ENCODE measurements at places on chromosomes 5 and 9.

- no peak for DNase-seq
Observed at GRCh38 chr9:4550777-4551484, 60.7 kb downstream of the SLC1A1 start.

- no peak for DNase-seq
Observed at GRCh38 chr9:38681747-38682227, 38.1 kb downstream of the FAM240B start.

DNA sequence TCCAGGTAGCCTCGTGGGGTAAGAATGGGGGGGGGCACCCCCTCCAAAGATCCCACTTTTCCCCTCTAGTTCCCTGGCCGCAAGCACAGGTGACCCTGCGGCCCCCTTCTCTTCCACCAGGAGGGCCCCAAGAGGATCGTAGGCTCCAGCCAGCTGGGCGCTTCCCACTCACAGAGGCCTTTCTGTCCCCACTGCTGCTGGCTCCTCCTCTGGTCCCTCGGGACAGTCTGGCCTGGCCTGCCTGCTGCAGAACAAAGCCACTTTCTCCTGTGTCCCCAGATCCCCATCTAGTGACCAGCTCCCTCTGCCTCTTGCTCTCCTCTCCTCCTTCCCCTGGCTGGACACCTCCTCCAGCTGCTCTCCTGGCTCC is 534 bp upstream of the SAPCD2 start:
- DNase-seq: no peak

DNA sequence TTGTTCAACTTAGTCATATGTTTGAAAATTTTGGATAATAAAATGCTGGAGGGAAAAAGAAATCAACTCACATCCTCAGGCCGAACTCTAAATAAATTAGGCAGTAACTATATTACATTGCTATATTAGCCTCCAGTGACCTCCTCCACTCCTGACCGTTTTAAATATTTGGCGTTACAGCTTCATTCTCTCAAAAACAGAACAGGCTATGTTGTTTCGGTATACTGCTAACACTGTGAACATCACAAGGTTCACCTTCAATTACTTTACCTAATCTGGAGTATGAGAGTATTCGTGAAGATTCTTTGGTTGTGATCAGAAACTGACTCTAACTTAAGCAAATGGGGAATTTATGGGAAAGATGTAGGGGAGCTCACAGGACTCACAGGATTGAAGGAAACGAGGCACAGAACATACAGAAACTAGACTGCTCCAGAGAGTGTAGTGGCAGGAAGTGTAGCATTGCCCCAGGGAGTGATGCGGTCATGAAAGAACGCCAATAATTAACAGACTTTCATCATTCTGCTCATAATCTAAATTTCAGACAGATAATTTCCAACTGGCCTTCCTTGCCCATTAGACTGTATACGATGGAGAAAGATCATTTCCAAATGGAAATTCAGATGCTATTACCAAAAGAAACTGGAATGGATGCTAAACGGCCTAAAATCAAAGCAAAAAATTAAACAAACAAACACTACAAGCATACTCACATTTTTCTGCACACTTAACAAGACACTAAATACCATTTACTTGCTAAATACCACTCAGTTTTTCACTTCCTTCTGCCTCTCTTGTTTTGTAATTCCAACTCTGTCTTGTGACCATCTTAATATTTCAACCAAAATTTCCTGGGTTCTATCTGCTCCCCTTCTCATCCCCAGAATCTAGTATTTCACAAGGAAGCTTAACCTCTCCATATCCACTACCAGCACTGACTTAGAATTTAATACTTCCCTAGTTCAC is 110.1 kb upstream of the LPAR1 start:
- DNase-seq: no peak

DNA sequence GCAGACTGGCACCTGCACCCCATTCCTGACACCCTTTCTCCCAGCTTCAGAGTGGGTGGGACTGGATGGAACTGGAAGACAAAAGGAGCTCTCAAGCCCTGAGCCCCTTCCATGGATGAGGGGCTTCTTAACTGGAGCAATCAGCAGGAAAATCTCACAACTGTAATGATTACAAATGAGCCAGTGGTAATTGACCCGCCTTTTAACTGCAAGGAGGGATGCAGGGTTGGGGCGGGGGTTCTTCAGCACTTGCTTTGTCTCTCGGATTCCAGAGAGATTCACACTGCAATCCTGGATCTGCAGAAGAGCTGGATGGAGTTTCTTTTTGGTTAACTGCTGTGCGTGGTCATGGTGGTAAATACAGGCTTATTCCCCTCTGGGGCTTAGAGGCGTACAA is 160.1 kb upstream of the SHB start:
- no peak for DNase-seq

Measured in transverse colon (tissue), 4 donors.